ENCODE measurements at places on chromosomes 2 and 18.
A peak's percentile ranks its signal among the peaks of the same experiment; 100 is the strongest.

- DNase-seq: no peak
Observed at GRCh38 chr2:119315241-119315925, 51.3 kb downstream of the C2orf76 start.

- DNase-seq: no peak
Observed at GRCh38 chr2:205781244-205781931, 99.1 kb downstream of the NRP2 start.

DNA sequence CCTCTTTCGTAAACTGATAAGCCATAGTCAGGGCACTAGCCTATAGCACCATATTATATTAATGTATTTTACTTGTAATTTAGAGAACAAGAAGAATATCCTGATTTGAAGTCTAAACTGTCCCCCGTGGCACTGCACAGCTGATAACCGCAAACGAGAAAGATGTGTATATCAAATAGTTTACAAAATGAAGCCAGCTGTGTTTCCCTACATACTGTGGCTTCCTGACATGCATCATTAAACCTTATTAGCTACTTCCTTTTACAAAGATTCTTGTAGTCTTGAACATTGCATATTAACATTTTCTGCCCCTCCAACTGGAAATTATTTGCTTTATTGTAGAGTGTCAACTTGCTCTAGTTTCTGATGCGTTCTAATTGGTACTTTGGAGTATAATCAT is 153.5 kb upstream of the NFATC1 start:
- no peak for DNase-seq

DNA sequence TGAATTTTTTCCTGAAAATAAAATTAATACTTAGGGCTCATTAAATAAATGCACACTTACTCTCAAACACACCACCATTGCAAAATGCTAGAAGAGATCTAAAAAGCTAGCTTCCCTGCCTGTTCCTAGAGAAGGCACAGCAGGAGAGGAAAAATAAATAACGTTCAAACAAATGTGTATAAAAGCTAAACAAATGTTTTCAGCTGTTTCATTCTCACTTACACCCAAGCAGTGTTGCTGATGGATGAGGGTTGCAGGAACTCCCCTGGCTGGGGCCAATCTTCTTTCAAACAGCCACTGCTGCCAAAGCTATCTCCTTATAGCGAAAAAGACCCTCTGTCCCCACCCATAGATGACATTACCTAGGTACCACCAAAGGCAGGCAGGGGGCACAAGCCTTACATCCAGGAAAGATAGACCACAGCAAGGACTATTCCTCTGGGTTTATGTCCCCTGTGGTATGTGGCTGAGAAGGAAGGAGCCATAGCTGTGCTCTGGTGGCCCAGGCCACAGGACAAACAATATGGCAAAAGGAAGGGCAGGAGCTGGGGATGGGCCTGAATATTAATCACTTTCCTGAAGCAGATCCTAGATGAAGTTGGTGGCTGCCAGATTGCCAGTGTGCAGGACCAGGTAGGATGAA is 214.6 kb downstream of the TTC32 start:
- DNase-seq: no peak

DNA sequence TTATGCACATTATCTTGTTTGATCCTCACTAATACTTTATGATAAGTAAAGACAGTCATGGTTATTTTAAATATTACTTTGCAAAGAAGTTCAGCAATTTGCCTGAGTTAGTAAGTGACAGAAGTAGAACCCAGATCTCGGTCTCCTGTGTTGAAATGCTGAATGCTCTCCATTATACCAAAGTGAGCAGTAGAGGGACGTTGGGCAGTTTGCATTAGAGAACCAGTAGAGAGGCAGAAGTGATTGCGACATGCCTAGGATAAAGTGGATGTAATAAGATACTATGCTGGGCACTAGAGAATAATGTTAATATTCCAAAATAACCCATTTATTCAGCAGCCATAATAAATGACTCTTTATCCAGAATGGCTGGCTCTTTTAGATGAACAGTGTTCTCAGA is 201.0 kb downstream of the PMAIP1 start:
- peak; percentile 6 for DNase-seq

DNA sequence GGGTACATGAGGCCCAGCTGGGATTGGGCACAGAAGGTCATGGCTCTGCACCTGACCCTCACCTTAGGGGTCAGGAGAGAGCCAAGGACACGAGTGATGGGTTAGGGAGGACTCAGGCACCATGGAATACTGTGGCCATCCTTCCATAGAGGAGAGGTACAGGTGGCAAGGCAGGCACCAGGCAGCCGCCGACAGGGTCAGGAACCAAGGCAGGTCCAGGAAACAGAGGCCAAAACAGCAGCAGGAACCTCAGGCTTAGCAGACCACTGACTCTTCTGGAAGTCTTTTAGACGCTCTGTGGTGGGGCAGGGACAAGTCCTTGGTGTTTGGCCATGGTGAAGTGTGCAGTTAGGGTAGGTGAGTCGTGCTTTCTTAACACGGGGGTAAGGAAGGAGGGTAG is 128.0 kb downstream of the NEDD4L start:
- DNase-seq: no peak

DNA sequence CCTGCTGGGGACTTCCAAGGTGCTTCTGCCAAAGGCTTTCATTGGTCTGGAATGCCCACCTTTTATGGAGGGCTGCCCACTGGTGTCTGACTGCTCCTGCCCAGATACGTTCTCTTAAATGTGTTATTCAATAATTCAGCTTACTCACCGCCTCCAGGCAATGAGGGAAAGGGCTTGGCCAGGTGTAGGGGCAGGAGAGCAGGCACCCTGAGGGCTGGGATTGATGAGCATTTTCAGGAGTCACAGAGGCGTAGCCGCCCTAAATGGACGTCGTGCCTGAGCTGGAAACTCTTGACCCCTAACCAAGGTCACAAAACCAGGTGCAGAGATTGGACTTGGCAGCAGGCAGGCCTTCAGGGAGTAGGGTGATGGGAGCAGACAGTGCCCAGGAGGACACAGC is 26.8 kb downstream of the MAL start:
- DNase-seq: no peak

- DNase-seq: no peak
Observed at GRCh38 chr2:62662554-62662953, 43.0 kb upstream of the EHBP1 start.

- no peak for DNase-seq
Observed at GRCh38 chr2:149719695-149720094, 132.1 kb upstream of the MMADHC start.

GRCh38 chr18:23669202-23669766 is 6.6 kb upstream of the ANKRD29 start:
- no peak for DNase-seq

GRCh38 chr2:176562359-176563078 is 293.3 kb downstream of the MTX2 start:
- DNase-seq: peak; percentile 66

- DNase-seq: peak; percentile 89
Observed at GRCh38 chr2:207163053-207163755, 2.5 kb downstream of the KLF7 start.

DNA sequence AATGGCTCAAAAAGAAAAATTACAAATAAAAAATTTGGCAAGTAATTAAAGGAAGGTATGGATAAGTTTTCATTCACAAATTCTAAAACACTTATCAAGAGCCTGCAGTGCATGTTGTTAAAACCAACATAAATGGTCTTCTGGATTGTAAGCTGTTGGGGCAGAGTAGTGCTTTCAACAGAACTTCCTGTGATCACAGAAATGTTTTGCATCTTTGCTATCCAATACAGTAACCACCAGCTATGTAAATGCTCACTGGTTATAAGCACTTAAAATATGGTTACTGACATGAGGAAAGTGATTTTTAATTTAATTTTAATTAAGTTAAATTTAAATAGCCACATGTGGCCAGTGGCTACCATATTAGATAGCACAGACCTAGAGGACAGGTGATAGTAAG is 133.1 kb downstream of the NBAS start:
- no peak for DNase-seq

- peak; percentile 57 for DNase-seq
Observed at GRCh38 chr2:128754246-128754724, 435.6 kb upstream of the HS6ST1 start.

DNA sequence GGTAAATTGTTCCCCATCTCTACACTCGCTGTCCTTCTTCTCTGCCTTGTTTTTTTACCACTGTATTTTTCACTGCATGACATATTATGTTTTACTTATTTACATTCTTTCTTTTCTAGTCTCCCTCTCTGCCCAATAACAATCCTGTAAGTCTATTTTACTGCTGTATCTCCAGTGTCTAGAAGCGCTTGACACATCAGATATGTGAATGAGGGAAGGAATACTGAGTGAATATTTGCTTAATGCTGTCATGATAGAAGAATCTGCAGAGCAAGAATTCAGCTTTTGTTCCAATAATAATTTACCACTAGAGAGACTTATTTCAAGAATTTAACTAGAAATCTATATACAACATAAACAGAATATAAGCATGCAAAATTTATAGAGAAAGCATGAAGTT is 99.5 kb downstream of the GALNT13 start:
- DNase-seq: peak; percentile 3

- no peak for DNase-seq
Observed at GRCh38 chr2:191228861-191229260, 16.3 kb upstream of the MYO1B start.

GRCh38 chr18:58862356-58862755 is 2.3 kb upstream of the ZNF532 start:
- no peak for DNase-seq

DNA sequence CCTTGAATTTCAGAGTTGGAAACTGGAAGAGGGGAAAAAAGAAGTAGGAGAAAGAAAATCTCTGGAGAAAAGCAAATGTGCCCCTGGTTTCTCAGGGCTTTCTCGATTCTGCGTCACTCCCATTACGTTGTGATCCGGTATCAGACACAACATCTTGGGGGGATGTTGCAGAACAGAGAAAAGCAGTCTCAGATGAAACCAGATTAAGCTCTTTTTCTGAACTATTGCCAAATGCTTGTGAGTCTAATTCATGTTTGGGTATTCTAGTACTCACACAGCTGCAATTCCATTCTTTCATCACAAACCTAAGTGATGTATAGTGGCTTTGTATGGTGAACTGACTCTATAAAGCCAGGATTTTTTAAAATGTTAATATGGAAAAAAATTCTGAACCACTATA is 233.2 kb downstream of the TCF4 start:
- peak; percentile 88 for DNase-seq

DNA sequence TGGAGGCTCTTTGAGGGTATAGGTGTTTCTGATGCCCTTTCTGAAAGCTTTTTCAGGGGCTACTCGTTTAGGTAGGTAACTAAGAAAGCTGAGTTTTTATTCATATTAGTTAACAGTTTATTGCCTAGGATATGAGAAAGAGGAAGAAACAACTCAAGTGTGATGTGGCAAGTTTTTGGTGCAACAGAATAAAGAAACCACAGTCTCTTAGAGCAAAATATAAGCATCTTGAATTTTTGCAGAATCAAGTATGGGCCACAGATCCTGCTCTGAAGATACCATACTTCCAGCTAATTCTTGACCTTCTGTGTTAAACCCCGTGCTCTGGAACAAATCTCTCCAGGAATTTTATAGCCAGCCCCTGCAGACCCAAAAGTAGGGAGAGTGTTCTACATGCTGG is 147.7 kb upstream of the SLC1A4 start:
- DNase-seq: no peak

GRCh38 chr18:24552218-24552617 is 91.8 kb downstream of the HRH4 start:
- no peak for DNase-seq

GRCh38 chr2:100038011-100038410 is 104.4 kb downstream of the AFF3 start:
- no peak for DNase-seq

- no peak for DNase-seq
Observed at GRCh38 chr18:32961538-32961937, 188.7 kb upstream of the KLHL14 start.

GRCh38 chr2:3223080-3223923 is 154.3 kb downstream of the EIPR1 start:
- DNase-seq: peak; percentile 16

DNA sequence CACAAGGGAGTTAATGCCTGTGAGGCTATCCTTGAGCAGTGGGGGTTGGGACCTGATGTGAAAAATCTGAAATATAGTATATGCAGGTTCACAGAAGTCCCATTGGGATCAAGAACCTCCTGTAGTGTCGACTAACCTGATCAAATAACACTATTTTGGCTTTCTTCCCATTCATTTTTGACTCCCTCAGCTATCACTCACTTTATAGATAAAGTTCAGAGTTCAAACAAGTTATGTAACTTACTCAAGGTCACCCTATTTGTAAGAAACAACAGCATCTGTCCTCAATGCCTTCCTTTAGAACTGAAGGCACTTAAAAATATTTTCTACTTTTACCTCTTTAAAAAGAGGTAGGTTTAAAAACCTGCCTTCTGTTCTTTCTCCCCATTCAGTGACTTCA is 341.6 kb downstream of the DPP10 start:
- no peak for DNase-seq

- no peak for DNase-seq
Observed at GRCh38 chr2:160463245-160463644, 30.4 kb downstream of the RBMS1 start.

- DNase-seq: no peak
Observed at GRCh38 chr18:54086046-54086802, 138.2 kb downstream of the MBD2 start.

DNA sequence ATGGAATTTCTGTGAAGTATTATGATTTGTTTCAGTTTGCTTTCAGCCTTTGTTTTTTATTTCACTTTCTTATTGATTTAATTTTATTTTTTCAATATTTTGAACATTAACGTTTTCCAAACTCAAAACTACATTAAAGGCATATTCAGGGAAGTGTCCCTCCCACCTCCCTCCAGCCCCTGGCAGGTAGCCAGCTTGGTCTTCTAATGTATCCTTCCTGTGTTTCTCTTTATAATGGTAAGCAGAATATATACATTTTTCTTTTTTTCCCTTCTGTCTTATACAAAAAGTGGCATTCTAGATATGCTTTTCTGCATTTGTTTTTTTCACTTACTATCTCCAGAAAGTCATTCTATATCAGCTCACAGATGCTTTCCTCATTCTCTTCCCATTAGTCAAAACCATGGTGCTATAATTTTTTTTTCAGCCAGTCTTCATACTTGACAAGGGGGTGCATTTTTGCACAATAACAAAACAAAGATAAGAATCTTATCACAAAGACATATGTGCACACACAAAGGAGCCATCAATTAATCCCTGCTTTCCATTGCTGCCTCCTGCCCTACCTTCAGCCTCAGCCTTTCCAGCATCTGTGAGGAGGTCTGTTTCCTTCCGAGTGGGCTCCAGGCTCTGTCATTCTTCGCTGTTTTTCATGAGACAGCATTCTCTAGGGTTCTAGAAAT is 33.7 kb upstream of the TMEM177 start:
- DNase-seq: peak; percentile 92

- DNase-seq: no peak
Observed at GRCh38 chr2:18926631-18927524, 337.5 kb upstream of the NT5C1B start.

DNA sequence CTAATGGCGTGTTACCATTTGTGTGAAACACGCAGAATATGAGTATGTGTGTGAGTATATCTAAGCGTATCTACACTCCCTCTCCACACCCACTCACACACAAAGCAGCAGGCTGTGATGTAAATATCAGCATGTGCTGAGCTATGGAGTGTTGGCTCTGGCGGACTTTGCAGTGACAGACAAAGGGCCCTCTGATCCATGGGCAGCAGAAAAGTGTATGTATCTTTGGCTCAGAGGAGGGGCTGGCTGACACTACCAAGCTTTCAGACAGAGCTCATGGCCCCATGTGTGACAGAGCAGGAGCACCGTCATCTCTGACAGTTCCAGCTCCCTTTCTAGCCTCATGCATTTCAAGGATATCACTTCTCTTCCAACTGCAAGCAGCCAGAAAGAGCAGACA is 57.2 kb upstream of the ASB18 start:
- no peak for DNase-seq

- DNase-seq: peak; percentile 61
Observed at GRCh38 chr2:168475636-168476035, 19.6 kb downstream of the CERS6 start.
